ENCODE measurements at places on chromosomes 5 and 9. TPM values are rescaled to one million over a fixed set of nuclear protein-coding genes. Genes with fewer than 3 reads are reported as not detected.

GRCh38 chr9:132982458-132982857 lies 4.0 kb downstream of the GFI1B start:
- DNase-seq, result no peak

DNA sequence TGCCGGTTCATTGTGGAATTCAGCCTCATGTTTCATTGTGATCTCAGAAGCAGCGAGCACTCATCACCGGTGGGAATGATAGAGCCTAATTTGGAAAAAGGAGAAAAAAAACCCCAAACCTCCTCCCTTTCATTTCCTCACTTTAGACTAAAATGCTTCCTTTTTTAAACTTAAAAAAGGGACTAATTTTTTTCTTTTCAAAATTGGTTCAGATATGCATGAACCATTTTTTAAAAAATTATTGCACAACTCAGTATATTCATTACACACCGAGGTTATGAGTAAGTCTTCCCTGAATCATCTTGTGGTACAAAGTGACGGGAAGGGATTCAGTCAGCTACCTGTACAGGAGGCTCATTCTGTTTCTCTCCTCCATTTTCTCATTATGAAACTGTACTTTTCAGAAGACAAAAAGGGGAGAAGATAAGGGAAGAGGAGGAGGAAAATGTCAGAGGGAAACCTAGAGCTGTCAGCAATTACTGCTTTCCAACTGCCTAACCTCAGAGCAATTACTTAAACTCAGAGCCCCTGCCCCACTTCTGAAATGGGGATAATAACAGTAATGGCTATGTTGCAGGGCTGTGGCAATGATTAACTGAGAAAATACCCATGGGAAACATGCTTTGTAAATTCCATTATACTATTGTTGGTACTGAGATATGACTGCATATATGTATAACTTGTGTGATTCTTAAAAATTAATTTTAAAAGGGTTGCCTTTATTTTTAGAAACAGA lies 24.0 kb downstream of the GALNT10 start:
- no peak for DNase-seq

GRCh38 chr9:103003689-103004088 lies 8.6 kb downstream of the CYLC2 start:
- no peak for DNase-seq

GRCh38 chr5:18098691-18099090 lies 464.4 kb downstream of the TAF11L14 start:
- DNase-seq, result no peak

GRCh38 chr5:112923148-112923917 lies 1.3 kb upstream of the REEP5 start:
- no peak for DNase-seq

DNA sequence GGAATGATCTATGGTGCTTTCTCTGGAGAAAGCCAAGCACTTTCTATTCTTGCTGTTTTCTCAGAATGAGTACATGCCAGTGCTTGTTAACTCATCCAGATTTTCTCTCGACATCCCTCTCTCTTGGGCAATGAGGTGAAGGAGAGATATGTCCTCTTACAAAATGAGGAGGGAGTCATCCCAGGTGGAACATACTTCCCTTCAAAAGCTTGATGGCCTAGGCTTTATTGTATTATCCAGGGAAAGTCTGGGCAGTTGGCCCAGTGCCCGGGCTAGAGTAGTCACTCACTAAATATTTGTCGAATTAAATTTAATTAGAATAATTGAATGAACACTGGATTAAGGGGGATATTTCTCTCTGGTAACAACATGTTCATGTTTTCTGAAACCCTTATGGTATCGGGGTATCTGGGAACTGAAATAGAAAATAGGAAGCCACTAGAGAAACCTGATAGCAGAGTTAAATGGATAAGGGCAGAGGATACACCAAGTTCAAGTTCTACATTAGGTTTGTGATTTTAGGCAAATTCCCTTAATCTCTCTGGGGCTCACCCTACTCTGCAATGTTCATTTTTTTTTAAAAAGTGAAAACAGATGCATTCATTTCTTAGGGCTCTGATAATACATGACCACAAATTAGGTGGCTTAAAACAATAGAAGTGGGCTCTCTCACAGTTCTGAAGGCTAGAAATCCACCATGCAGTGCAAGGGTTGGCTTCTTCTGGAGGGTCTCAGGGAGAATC lies 99.6 kb downstream of the LIFR start:
- DNase-seq, result no peak

DNA sequence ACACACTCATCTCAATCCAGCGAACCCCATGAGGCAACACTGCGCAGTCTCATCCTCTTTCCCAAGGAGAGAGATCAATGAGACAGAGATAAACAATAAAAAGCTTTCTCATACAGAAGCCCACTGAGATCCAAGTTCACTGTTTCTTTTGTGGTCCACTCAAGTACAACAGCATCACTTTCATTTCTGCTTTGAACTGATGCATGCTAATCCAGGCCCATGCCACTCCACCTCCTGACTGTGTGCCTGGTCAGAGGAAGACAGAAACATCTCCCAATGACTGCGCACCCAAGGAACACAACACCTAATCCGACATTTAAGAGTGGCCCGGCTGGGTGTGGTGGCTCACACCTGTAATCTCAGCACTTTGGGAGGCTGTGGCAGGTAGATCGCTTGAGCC lies 104.0 kb downstream of the SERINC5 start:
- DNase-seq, result no peak

GRCh38 chr9:128825923-128826700 lies 3.5 kb downstream of the SPOUT1 start:
- DNase-seq, result no peak

GRCh38 chr5:152083231-152083630 lies 158.6 kb upstream of the GLRA1 start:
- DNase-seq, result no peak

- DNase-seq, result no peak
Measured at GRCh38 chr9:86978413-86978812, 31.1 kb upstream of the GAS1 start.

- no peak for DNase-seq
Measured at GRCh38 chr5:148561801-148562311, 92.5 kb downstream of the HTR4 start.

GRCh38 chr5:171205375-171205774 lies 103.7 kb upstream of the TLX3 start:
- no peak for DNase-seq

DNA sequence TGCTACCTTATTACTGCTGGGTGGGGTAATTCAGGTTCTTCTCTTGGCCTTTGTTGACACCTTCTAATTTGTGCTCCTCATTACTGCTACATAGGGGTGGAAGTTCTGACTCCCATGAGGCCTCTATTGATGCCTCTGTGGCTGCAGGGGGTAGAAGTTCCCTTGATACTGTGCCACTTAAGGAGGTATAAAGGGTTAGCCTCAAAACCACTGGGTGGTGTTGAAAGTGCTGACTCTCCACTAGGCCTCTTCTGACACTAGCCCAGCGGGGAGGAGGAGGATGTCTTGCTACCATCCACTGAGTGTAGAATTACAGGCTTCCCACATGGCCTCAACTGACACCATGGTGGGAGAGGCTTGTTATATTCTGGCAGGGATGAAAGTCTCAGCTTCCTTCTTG lies 36.7 kb upstream of the CCDC112 start:
- no peak for DNase-seq

Gene PCDHB4
- total RNA-seq, result 0.09 TPM

Gene INSL4
- total RNA-seq, result not detected

Gene PTGES
- 116 TPM for total RNA-seq

Gene UBTD2
- 21.7 TPM for total RNA-seq

Gene ZCCHC10
- total RNA-seq, result 8.3 TPM

Data from PC-9 (cell line).